Activated CD8-positive, alpha-beta T cell treated with anti-CD3 and anti-CD28 coated beads, Interleukin-2, amount 10 ng/mL, durations not matched to agents 7 days and 5 days (primary cell): ENCODE measurements at places on chromosomes 5 and 9. TPM values are rescaled to one million over a fixed set of nuclear protein-coding genes. Genes with fewer than 3 reads are reported as not detected.

Gene FCHO2
- 0.47 TPM for total RNA-seq

Gene SELENOP
- not detected for total RNA-seq

Gene F12
- 3.2 TPM for total RNA-seq

Gene GRM6
- not detected for total RNA-seq

Gene PCDHGC5
- total RNA-seq = not detected

Gene NMUR2
- not detected for total RNA-seq

Gene CTSV
- total RNA-seq = 0.29 TPM

Gene TRIM52
- 23.2 TPM for total RNA-seq

Gene TRIO
- 6.6 TPM for total RNA-seq

Gene CCDC192
- not detected for total RNA-seq

Gene PPP1R26
- total RNA-seq = not detected

Gene ALDH1A1
- not detected for total RNA-seq

Gene ZNF367
- total RNA-seq = 38.4 TPM

Gene GDNF
- total RNA-seq = not detected

Gene CHSY3
- total RNA-seq = not detected

Gene FOXD4L4
- 0.10 TPM for total RNA-seq

Gene DCAF12
- 51.1 TPM for total RNA-seq

Gene NHP2
- total RNA-seq = 176 TPM

Gene ZNF366
- not detected for total RNA-seq

Gene MPDZ
- not detected for total RNA-seq

Gene ADAMTS13
- 2.5 TPM for total RNA-seq

Gene GLE1
- 46.5 TPM for total RNA-seq

Gene MGAT1
- 154 TPM for total RNA-seq

Gene CDO1
- total RNA-seq = 0.40 TPM

Gene ZBTB26
- total RNA-seq = 6.6 TPM

Gene IL12B
- total RNA-seq = not detected

Gene CACNA1B
- not detected for total RNA-seq

Gene GARIN3
- not detected for total RNA-seq

Gene SPARC
- not detected for total RNA-seq

Gene UNC13B
- 0.29 TPM for total RNA-seq

Gene ZNF462
- not detected for total RNA-seq

Gene GMCL2
- total RNA-seq = not detected

Gene STING1
- 64.9 TPM for total RNA-seq

Gene DND1
- total RNA-seq = 3.1 TPM

Gene SNAPC3
- 22.6 TPM for total RNA-seq

Gene CCDC152
- 7.0 TPM for total RNA-seq

Gene GAS1
- total RNA-seq = not detected

Gene KIF24
- 11.2 TPM for total RNA-seq

Gene IRX2
- total RNA-seq = not detected

Gene ARHGEF28
- not detected for total RNA-seq

Gene CTNNA1
- total RNA-seq = 22.9 TPM

Gene LMBRD2
- total RNA-seq = 11.5 TPM

Gene TLE4
- total RNA-seq = 47.7 TPM

Gene CA9
- total RNA-seq = 0.50 TPM

Gene CCDC171
- 1.9 TPM for total RNA-seq

Gene ATOX1
- total RNA-seq = 46.6 TPM

Gene LRRC19
- not detected for total RNA-seq

Gene ANKRD18A
- 0.11 TPM for total RNA-seq

Gene FBP1
- total RNA-seq = 0.21 TPM

Gene CARD6
- total RNA-seq = 3.0 TPM
